CMK (cell line): ENCODE measurements at places on chromosomes 11 and 22.

- no peak for DNase-seq
Measured at GRCh38 chr11:121367844-121368225, 75.3 kb downstream of the SC5D start.

- no peak for DNase-seq
Measured at GRCh38 chr11:27717377-27717776, 17.1 kb upstream of the BDNF start.

GRCh38 chr11:133895061-133895479, 49.8 kb upstream of the SPATA19 start:
- no peak for DNase-seq

- DNase-seq, result peak; percentile 37
Measured at GRCh38 chr11:14357881-14358728, 878 bp downstream of the RRAS2 start.

DNA sequence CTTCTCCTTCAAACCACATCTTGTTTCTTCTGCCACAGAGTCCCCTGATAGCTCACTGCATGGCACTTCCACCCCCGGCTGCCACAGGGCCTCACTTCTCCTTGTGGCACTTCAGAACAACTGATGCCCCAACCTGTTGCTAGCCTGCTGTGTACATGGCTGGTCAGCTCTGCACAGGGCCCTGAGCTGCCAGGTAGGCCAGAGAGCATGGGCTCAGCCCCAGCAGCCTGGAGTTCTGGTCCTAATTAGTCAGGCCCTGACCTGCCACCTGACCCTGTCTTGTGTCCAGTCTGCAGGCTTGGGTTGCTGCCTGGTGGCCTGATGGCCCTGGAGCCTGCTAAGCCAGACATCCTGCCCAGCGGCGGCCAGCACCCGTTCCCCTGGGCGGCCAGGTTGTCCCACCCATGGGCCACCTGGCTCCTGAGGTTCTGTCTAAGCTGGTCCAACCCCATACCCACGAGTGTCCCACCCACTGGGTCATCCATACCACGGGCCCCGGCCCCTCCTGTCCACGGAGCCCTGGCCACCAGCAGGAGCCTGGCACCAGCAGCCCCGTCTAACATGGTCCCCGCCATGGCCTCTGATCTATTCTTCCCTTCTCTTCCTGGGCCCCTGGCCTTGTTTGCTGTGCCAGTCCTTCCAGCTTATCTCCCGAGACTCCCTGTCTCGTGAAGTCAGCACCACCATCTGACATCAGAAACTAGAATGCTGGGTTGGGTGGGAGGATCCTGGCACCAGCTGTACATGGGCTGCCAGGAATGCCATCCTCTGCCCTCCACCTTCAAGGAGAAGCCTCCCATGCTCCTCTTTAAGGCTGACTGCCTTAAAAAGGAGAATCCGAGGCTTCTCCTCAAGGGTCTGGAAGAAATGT, 3.1 kb upstream of the CERK start:
- DNase-seq, result no peak

- DNase-seq, result no peak
Measured at GRCh38 chr22:28857288-28857687, 26.1 kb upstream of the ZNRF3 start.

DNA sequence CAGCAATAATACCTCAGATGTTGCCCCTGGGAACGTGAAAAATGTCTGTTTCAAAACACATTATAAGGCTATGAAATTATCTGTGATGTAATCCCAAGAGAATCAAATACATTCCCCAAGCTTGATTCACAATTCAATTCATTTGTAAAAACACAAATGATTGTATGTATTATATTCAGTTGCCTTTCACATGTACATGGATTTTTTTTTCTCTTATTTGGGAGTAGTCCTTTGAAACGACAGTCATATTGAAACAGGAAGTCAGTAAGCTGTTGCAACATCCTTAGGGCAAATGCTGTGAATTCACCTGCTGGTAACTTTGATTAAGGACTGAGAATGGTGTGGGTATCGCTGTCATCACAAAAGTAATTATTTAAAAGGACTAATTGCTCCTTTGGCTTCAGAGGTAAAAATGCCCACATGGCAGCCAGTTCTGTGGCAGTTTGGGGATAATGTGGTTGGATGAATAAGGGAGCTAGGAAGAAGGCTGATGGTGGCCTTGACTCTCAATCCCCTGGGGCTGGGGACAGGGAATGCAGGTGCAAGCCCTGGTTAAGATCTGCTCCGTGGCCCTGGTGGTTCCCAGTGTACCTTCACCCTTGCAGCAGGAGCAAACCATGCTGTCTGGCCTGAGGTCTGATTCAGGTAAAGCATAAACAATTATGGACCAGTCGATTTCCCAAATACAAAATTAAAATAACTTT, 13.2 kb downstream of the EHF start:
- DNase-seq, result no peak

GRCh38 chr22:27419473-27419872, 382.1 kb downstream of the MN1 start:
- no peak for DNase-seq

GRCh38 chr22:48736593-48737460, 1090.8 kb downstream of the BRD1 start:
- DNase-seq, result no peak

DNA sequence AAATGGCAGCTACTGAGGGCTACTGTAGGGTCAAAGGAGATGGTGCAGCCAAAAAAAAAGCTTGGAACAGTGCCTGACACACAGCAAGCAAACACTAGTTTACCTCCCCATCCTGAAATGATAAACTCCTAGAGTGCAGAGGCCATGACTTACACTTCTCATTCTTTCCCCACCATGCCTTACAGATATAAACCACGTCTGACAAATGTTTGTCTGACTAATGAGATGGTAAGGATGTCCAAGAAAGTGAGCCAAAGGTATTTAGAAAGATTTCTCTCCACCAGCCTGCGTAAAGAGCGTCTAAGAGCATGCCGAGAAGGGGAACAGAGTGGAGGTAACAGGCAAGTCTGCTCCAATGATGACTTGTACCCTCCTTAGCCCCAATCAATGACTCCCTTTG, 99.0 kb downstream of the LARGE1 start:
- no peak for DNase-seq

GRCh38 chr11:33829430-33830141, 55.3 kb upstream of the FBXO3 start:
- DNase-seq, result no peak

DNA sequence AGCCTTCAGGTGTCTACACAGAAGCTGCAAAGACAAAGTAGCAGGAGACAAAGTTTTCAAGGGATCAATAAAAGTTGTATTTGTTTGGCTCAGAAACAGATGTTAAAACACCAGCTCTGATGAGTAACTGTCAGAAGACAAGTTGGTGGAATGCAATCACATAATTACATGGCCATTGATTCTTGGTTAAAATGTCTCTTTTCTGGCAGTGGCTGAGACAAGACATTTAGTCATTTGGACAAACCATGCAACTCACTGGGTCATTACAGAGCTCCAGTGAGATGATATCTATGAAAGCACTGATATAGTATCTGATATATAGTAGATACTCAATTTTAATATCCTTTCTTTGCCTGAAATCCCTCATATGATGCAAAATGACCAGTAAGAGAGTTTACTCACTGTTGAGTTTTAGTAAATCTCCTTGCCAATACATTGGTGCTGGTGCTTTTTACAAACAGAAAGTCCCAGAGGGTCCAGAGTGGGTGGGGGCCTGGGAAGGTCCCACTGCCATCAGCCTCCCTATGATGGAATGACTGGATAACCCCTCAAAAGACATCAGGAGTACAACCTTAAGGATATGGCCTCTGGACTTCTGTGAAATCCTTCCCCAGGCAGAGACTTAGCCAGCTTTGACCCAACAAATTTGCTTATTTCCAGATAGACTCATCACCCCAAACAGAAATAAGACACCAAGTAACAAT, 95.0 kb downstream of the SLC1A2 start:
- DNase-seq, result no peak

GRCh38 chr11:94511932-94512781, at the start of gene C11orf97:
Gene C11orf97 (plus strand): TSS chr11:94512461. CDS start chr11:94512529, 68 bp downstream.
- no peak for DNase-seq

DNA sequence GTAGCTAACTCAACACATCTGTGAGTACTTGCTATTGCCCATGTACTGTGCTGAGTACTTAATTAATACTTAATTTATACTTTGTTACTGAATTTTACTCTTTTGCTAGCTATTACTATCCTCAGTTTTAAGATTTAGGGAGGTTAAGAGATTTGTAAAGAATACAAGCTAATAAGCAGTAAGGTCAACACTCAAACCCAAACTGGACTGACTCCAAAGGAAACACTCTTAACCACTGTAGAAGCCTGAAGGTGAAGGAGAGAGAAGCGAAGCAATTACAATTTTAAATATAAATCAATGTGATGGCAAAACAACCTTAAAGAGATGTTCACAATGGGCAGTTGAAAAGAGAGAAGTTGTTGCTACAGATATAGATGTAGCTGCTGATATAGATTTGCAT, 204.5 kb downstream of the GUCY1A2 start:
- no peak for DNase-seq

DNA sequence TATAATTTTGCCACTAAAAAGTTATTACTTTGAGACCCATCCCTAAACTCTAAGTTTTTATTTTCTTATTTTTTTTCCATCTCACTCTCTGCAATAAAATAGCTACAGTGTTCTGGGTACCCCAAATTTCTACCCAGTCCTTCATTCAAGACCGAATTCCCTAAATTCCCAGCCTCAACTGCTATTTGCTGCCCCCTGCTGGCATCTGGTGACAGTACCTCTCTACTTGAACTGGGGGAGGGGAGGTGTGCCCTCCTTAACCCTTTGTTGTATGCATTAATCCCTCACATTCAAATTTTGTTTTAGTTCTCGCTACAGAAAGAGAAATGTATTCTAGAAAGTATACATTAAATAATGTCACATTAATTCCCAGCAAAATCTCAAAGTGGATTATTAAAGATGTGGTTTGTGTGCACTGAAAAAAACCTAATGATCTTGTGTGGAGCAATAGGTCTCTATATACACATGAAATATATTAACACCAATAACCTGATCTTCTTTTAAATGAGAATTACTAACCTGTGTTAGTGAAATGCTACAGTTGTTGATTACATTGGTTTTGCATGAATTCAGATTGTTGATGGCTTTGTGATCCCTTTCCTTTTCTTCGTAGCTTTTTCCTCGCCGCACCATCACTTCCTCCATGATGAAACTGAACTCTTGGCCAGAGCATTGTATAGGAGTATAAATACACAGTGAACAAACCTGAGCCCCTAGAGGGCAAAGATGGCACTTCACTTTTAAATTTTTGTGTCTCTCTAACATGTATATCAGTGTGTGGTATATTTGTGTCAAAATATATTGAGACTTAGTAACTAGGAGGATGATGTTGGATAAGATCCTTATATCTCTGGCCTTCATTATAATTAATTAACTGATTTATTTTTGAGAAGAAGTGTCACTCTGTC, 590.0 kb downstream of the METTL15 start:
- DNase-seq, result peak; percentile 14

GRCh38 chr11:82732348-82732733, 1.3 kb downstream of the FAM181B start:
- no peak for DNase-seq

- no peak for DNase-seq
Measured at GRCh38 chr11:11973361-11973800, 35.0 kb downstream of the DKK3 start.

DNA sequence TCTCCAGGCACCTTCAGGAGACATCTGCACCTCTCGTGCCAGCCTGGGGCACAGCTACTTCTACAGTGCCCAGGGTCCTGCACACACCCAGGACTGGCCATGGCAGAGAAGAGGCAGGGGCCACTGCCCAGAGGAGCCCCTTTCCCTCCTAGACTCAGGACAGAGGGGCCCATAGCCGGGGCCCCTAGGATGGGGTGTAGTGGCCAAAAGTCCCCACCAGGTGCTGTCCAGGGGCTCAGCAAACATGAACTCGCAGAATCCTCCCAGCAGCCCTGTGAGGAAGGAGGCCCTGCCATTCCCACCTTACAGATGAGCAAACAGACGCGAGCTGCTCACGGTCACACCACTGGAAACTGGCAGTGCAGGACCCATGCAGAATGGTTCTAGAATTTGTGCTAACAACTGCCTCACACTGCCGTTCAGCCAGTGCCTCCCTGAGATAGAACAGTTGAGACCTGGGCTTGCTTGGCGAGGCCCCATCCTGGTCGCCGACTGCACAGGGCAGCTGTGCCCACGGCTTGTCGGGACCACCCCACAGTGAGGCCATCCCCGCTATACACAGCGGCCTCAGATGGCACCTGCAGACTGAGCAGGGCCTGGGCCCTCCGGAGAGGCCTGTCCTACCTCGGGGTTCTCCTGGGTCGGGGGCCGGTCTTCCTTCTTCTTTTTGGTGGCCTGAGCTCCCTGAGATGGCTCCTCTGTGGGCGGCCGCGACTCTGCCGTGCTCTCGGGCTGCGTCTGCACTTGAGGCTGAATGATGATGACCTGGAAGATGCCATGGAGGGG, 96.4 kb downstream of the PHF21B start:
- DNase-seq, result no peak

DNA sequence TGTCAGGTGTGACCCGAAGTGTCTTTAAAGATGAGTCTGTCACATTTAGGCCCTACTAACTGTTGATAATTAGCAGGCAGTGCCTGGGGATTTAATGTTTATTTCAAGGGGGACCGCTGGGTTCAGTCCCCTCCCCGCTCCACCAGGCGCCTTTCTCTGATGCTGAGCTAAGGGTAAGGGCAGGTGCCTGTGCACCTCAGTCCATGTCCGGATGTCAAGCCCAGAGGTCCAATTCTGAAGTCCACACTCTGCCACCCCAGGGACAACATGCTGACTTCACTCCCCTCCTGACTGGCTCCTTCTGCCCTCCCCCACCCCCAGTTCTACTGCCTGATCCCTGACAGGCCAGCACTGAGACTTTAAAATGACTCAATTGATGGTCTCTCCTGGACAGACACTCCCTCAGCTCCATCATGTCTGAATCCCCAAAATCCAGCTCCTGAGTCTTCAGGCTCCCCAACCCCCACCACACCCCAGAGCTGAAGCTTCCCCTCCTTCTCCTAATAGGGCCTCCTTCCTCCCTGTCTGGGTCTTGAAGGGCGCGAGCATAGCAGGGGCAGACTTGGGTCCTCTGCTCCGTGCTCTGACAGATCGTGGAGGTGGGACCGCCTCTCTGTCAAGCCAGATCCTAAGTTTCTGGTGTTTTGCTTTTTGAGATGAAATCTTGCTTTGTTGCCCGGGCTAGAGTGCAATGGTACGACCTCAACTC, 49.8 kb upstream of the ANO1 start:
- DNase-seq, result no peak

DNA sequence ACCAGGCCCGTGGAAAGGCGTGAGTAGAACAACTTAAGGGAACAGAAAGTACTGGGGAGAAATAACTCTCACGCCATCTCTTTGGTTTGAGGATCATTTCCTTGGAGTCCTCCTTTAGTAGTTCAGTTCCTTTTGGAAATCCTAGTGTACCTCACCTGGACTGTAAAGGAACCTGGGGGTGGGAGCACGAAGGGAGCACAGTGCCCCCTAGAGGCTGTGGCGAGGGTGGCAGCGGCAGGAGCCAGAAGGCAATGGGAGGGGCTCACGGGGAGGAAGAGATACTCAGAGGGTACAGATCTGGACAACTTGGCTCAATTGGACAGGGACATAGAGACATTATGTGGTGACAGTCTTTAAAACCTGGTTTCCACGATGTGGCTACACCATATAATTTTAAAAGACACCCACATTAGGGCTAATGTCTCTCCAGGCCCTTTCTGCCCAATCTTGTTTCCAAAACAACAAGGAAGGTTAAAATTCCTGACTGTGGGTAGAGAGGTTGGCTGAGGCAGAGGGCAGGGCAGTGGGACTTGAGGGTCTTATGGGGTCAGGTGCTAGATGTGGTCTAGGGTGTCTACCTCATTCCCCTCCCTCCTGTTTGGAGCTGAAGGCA, 87.0 kb downstream of the CSNK2A3 start:
- DNase-seq, result peak; percentile 17

- DNase-seq, result no peak
Measured at GRCh38 chr11:16935518-16936302, 78.5 kb downstream of the PLEKHA7 start.
